IPS DF 19.7 (cell line): ENCODE measurements at places on chromosomes 2 and 18.

- no peak for DNase-seq
These were observed at the start of gene MAL for GRCh38 chr2:95025406-95026319. Gene MAL, plus strand, starts transcription at chr2:95025708. Its CDS starts 85 bp downstream, at chr2:95025793.

DNA sequence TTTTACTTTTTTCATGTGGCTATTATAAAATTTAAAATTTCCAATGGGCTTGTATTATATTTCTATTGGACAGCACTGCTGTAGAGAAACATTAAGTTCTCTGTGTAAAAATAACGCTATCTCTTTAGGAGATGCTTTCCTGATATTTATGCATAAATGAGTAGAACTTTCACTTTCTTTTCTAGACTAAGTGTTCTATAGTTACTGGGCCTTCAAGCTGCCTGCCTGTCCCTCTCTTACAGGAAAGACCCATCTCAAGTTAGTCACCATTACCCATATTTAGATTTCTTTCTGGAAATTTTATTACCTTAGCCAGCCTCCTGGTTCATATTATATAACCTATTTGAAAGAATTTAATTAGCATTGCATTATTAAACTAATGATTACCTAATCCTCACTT lies 4.8 kb downstream of the ITGA4 start:
- DNase-seq = no peak

GRCh38 chr2:181120625-181121024 lies 140.2 kb downstream of the UBE2E3 start:
- DNase-seq = no peak

DNA sequence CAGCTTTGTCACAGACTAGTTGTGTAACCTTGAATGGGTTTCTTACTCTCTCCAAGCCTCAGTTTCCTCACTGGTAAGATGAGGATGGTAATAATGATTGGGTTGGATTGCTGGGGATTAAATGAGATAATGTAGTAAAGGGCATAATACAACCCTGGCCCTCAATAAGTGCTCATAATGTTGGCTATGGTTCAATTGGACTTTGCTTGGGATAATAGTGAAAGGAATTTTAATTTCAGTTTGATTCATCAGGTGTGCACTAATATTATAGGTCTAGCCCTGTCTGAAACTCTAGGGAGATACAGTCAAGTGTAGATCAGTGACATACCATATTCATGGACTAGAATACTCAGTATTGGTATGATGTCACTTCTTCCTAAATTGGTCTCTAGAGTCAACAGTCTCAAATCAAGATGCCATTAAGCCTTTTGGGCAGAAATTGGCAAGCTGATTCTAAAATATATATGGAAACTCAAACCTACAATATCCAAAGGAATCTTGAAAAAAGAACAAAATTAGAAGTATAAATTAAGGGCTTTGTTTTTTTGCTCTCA lies 161.4 kb downstream of the SMAD7 start:
- DNase-seq = no peak

- no peak for DNase-seq
These were observed 35.5 kb downstream of the LDLRAD4 start for GRCh38 chr18:13253786-13254688.

DNA sequence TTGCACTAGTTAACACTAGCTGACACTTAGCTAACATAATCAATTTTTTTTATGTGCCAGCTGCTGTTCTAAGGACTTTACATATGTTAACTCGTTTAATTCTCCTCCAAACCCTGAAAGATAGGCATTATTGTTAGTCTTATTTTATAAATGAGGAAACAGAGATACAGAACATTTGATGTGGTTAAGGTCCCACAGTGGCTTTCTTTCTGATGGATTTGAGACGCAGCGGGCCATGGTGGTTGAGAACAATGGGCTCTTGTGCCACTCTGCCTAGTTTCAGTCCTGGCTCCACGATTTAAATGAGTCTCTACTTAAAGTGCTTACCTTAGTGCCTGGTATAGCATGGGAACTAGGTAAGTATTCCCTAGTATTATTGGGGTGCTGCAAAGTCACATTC lies 201.9 kb upstream of the SPRED2 start:
- no peak for DNase-seq

DNA sequence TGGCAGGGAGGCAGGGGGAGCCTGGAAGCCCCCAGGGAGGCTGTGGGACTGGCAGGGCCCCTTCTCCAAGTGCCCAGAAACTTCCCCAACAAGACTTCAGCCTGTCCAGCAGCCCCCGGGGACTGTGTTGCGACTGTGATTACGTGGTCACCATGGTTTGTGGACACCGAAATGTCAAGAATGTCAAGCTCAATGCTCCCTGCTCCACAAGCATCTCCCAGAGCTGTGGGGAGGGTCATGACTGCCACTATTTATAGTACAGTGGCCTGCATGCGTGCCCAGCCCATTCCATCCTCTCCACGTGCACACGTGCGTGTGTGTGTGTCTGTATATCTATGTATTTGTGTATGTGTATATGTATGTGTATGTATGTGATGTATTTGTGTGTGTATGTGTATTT lies 93.8 kb upstream of the MBOAT2 start:
- DNase-seq = no peak

DNA sequence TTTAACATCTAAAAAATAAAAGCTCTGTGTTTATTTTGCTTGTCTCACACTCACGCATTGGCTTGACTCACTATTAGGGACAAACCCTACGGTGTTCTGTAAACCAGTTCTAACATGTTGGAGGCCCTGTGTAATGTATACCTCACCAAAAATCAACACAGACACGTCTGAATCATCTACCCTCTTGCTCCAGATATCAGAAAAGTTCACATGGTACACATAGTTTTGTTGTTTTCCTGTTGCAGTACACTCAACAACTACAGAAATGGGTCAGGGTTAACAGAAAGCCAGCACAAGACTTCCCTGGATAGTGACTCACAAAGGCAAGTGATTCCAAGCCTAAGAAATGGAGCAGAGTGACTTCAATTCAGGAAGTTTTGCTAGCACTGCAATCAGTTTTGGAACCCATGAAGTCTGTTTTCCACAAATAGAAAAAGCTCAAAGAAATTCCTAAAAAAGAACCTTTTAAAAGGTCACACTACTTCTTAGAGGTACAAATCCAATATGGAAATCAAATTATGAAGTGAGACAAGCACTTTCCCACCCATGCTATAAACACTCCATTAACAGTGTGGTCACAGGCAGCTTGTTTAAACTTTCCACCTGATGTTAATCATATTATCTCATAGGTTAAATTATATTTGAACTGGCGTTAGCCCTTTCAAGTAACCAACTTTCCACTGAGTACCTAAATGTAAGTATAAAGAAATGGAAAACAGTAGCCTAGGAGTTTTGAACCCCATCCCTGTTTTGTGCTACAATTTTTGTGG lies 87.4 kb downstream of the GAREM1 start:
- no peak for DNase-seq

DNA sequence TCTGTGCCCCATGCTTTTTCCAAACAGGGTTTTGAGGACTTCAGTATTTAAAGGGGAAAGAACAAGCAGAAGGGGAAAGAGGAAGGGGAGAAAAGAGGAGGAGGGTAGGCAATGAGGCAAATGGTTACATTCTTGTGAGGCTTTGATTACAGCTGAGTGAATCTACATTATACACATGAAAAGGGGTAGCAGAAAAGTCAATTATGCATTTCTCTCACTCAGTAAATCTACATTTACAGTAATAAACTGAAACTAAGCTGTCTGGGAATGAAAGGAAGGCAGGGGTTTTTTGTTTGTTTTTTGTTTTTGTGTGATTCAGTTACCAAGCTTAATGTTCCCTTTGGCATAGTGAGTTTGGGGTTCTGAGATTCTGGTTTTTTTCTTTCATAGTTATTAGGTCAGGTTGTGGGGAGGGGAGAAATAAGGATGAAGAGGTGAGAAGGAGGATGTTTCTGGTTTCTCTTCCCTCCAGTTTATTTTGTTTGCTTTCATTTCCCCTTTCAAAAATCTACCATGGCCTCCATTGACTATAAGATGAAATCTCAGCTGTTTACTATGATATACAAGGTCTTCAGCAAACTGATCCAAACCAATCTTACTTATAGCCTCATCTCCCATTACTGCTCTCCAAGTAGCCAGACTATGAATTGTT lies 18.7 kb downstream of the C18orf63 start:
- no peak for DNase-seq

DNA sequence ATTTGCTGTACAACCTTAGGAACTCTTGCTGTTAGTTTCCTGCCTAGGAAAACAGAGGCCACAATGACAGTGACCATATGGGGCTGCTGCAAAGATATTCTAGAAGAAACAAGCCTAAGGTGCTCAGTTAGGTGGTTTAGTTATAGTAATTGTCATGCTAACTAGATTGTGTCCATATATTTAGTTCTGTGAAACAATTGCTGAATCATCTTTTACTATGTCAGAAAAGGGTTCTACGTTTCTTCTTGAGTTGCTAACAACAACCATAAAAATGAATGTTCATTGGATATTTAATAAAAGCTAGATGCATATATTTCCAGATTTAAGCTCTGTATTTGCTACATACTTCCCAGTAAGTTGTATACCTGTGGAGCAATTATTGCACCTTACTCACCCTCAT lies 597.2 kb upstream of the KLHL29 start:
- DNase-seq = no peak

GRCh38 chr2:62300925-62301324 lies 105.0 kb downstream of the B3GNT2 start:
- DNase-seq = no peak

GRCh38 chr2:128421861-128422311 lies 103.2 kb upstream of the HS6ST1 start:
- DNase-seq = no peak

DNA sequence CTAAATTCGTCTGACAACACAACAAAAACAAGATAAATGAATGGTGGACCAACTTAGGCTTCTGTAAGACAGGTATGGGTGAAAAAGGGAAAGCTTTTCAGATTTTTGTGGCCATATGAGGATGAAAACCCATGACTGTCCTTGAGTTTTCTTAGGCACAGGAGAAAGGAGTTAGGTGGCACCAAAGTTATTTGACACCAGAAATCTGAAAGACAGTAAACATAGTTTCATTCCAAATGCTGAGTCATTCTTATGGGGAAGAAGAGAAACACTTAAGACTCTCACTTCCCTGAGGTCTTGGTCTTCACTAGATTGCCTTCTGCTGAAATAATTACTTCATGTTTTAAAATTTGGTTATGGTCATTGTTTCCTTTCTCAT lies 5.2 kb upstream of the GPD2 start:
- no peak for DNase-seq

GRCh38 chr18:35030277-35030989 lies 10.8 kb upstream of the MAPRE2 start:
- no peak for DNase-seq

- DNase-seq = no peak
These were observed 706 bp upstream of the BCL11A start for GRCh38 chr2:60554074-60554645.

DNA sequence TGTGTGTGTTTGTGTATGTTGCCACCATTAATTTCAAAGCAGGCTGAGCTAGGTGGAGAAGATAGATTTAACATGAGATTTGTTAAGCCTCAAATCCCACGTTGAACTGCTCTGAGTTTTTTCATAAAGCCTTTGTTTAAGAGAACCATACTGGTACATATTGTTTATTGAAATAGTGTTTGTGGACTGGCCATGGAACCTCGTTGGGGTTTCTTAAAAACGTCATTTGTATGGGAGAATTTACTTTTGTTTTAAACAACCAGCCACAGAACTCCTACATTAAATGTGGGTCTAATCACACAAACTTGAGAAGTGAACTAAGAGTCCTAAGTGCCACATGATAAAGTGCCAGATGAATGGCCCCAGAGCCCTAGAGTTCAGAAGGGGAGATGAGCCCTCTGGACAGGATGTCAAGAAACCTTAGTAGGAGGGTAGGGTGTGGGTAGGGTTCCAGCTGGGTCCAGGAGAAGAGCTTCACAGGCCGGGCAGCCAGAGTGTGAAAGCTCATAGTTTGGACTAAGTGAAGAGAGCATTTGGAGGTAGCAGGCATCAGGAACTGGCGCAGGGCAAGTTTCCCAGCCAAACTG lies 120.6 kb upstream of the EML6 start:
- no peak for DNase-seq

DNA sequence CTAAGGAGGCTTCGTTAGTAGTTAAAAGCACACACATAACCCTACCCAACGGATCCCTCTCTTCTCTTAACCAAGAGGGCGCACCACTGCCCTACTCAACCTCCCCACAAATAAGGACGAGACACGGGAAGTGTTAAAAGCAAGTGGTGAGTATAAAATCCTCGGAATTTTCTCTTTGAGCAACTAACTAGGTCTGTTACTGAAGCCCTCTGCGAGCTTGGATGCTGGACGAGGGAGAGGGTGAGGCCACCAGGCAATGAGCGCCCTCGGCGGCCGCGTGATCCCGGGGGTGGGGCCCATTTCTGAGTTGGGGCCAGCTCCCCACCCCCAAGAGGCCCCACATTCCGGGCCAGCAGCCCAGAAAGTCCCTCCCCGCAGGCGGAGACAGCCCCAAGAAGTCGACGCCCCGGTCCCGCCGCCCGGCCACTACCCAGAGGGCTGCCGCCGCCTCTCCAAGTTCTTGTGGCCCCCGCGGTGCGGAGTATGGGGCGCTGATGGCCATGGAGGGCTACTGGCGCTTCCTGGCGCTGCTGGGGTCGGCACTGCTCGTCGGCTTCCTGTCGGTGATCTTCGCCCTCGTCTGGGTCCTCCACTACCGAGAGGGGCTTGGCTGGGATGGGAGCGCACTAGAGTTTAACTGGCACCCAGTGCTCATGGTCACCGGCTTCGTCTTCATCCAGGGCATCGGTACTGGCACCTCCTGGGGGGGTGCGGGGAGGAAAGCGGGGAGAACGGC lies at the start of gene CYBRD1:
TSS of gene CYBRD1 (plus strand) at position 423 of the 736 bp plus-strand sequence. CDS start at position 495, 72 bp downstream.
- no peak for DNase-seq

DNA sequence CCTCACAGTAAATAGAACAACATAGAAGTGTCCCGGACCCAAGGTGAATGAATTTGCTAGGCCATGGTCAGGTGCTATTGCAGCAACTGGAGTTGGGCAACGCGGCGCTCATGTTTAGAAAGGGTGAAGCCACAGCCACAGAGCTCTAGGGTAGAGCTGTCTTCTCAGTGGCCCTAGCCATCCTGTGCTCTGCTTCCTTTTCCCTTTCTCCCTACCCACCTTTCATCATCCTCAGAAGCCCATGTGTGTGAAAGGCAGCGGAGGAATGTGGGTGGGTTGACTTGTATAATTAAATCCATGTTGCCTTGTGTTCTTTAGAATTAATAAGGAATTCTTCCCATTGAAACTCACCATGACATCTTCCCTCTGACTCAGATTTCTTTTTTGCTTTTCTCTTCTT lies 336.7 kb downstream of the OSR1 start:
- no peak for DNase-seq

DNA sequence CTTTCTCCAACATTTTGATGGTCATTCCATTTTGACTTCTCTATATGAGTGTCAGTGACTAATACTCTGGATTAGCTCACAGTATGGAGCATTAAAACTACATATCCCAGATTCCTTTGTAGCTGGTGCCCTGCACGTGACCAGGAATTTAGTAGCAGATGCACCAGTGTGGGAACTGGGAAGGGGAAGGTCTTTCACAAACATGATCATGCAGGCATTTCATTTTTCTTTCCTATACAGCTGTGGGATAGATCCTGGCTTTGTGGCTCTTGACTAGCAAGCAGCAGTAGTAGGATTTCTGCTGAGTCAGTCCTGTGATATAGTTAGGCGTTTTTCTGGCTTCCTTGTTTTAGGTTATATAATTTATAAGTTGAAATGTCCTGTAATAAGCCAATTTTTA lies 971.0 kb upstream of the CDH2 start:
- DNase-seq = no peak
